ENCODE measurements at places on chromosomes 1 and 21. TPM values are rescaled to one million over a fixed set of nuclear protein-coding genes. Genes with fewer than 3 reads are reported as not detected.

The NEK7 gene
- total RNA-seq = 93.1 TPM

The ENAH gene
- 155 TPM for total RNA-seq

The FAM167B gene
- 2.7 TPM for total RNA-seq

The S100A1 gene
- 0.23 TPM for total RNA-seq
